ENCODE measurements at places on chromosomes 5 and 9.

DNA sequence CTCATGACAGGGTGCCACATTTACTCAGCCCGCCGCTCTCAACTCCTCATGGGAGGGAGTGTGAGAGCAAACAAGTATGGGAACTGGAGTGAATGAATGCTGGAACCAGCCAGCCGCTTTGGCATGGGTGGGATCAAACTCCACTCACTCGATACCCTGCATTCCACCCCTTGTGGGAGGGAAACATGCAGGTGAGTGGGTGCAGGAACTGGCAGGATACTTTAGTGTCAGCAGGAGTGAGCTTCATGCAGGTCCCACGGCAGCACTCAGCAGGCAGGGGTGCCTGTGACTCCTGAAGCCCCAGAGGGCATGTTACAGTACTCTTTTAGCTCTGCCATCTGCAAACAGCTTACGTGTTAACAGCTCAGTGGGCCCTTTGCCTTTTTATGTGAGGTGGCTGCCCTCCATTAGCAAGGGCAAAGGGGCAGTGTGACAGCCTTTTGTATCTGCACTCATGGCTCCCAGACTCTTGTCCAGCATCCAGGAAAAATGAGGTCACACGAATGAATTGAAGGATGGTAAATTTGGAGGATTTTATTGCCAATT, 433.2 kb upstream of the NMUR2 start:
- DNase-seq: no peak

- DNase-seq: no peak
Observed at GRCh38 chr9:86535406-86535915, 181.3 kb upstream of the TUT7 start.

DNA sequence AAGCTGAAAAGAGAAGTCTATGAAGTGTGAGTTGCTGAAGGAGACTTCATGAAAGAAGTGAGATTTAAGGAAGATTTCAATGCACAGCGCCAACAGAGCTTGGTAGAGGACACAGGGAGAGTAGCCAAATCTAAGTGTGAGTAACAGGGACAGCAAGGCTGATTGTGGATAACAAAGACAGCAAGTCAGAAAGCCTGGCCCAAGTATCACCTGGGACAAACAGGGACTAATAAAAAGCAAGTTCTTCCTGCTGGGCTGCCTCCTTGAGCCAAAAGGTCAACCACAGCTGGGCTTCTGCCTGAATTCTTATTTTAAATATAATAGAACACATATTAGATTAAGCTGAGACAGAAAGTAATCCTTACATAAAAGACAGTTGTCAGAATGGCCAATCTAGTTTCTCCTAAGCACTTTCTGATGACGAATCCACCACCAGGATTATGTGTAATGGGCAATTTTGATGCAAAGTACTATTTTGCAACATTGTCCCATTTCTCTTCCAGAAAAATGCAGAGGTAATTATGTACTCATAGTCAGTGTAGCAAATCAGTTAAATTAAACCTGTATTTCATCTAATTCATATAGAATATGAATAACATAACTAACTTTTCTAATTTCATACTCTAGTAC, 73.8 kb downstream of the MAPKAP1 start:
- no peak for DNase-seq

GRCh38 chr5:134975843-134976242, 8.1 kb downstream of the CATSPER3 start:
- DNase-seq: no peak

GRCh38 chr5:4551034-4551433, 589.1 kb upstream of the ADAMTS16 start:
- no peak for DNase-seq

- DNase-seq: no peak
Observed at GRCh38 chr5:93644760-93645159, 61.7 kb downstream of the NR2F1 start.
